ENCODE measurements at places on chromosomes 16 and 17. TPM values are rescaled to one million over a fixed set of nuclear protein-coding genes. Genes with fewer than 3 reads are reported as not detected.

The OR1A1 gene
- total RNA-seq: not detected

The B3GNT9 gene
- total RNA-seq: 7.2 TPM

The HOXB8 gene
- not detected for total RNA-seq

The SMURF2 gene
- 17.4 TPM for total RNA-seq

The OR4D1 gene
- 0.54 TPM for total RNA-seq

The HSD17B2 gene
- total RNA-seq: not detected

The CACNG5 gene
- total RNA-seq: not detected

Measured in activated CD4-positive, alpha-beta T cell treated with anti-CD3 and anti-CD28 coated beads, Interleukin-2, amount 10 ng/mL, durations not matched to agents 7 days and 5 days (primary cell).